Left colon (tissue), 2 donors: ENCODE measurements at places on chromosomes 11 and 22.

GRCh38 chr11:13166036-13166435 lies 111.6 kb upstream of the BMAL1 start:
- no peak for DNase-seq

GRCh38 chr11:78802058-78802761 lies 227.5 kb upstream of the NARS2 start:
- DNase-seq = no peak

GRCh38 chr11:75867778-75868374 lies 52.9 kb downstream of the UVRAG start:
- DNase-seq = no peak

DNA sequence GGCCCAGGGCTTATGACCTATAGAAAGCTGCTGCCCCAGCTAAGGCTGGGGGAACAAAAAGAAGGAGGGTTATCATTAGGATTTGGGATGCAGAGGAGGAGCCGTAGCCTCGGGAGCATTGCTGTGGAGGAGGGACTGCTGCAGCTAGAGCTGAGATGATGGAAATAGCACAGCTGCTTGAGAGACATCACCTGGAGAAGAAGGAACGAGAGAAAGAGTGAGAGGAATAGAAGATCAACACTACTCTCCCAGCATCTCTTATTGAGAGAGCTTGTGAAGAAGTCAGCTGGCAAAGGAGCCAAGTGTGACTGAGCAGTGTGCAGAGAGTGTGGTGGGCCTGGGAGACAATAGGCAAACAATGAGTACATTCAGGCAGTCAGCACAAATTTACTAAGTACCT lies 100.7 kb upstream of the PLET1 start:
- DNase-seq = no peak

- DNase-seq = peak; percentile 41
These were observed 10.9 kb upstream of the FCHSD2 start for GRCh38 chr11:73152861-73153483.

GRCh38 chr11:118435290-118435892 lies 901 bp upstream of the KMT2A start:
- peak; percentile 68 for DNase-seq

DNA sequence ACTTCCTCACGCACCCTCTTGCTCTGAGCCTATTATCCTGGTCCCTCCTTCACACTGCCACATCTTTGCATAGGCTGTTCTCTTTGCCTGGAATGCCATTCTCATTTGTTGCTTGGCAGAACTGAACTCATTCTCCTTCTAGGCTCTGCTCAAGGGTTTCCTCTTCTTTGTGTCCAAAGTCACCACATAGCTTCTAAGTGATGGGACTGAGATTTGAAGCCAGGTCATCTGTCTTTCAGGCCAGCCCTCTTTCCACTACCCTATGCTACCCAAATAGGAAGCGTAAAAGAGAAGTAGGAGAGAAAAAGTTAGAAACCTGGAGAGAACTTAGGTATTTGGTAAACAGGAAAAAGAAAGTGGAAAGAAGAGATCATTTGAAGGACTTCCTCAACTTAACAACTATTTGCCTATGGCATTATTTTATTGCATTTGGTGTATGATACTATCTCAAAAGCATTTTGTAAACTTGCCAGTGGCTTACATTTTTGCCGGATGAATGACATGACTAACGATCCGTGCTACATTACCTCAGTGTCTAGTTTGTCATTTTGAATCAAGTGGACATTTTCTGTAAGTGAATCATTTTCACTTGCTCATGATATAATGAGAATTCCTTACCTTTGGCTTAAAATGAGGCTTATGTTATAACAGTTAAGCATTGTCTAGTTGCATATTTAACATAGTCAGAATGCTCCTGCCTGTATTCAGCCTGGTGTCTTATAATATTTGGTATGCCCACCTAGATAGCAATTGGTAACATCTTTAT lies 18.5 kb downstream of the NF2 start:
- DNase-seq = no peak

DNA sequence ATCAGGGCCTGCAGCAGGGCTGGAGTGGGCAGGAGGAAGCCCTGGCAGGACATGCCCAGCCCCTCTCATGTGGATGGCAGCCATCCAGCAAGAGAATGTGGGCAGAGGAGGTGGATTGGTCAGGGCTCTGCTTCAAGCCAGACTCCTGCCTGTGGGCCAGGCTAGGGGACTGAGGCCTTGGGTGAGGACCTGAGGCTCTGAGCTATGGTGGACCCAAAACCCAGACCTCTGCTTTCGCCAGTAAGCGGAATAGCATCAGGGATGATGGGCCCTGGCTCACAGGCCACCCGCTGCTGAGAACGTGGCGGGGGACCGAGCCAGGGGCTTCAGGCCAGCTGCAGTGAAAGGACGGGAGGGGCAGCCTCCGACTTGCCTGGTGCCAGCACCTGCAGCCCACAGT lies 57.4 kb downstream of the LINC01488 start:
- no peak for DNase-seq

GRCh38 chr22:47631571-47632102 lies 869.2 kb downstream of the TBC1D22A start:
- no peak for DNase-seq

DNA sequence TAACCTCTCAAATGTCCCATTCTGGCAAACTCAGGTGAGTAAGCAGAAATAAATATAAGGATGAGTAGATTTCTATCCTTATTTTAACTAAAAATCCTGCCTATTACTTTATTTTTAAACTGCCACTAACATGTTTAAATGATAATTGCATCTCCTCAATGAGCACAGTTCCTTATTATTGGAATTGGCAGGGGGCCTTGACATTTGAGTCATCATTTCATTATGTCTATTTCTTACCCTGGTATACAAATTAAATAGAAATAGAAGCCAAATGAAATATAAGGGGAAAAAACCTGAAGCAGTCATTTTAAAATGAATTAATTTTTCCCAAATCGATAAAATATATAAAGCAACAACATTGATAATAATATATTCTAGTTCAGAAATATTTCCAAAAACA lies 81.2 kb downstream of the GUCY1A2 start:
- no peak for DNase-seq

GRCh38 chr22:39658367-39658766 lies 87.8 kb downstream of the CACNA1I start:
- no peak for DNase-seq
